Activated CD4-positive, alpha-beta T cell treated with anti-CD3 and anti-CD28 coated beads for 4 hours (primary cell): ENCODE measurements at places on chromosomes 2 and 18.

GRCh38 chr2:177295484-177295883, 31.0 kb upstream of the NFE2L2 start:
- no peak for DNase-seq

GRCh38 chr2:25620077-25620476, 53.3 kb downstream of the DTNB start:
- DNase-seq, result no peak

DNA sequence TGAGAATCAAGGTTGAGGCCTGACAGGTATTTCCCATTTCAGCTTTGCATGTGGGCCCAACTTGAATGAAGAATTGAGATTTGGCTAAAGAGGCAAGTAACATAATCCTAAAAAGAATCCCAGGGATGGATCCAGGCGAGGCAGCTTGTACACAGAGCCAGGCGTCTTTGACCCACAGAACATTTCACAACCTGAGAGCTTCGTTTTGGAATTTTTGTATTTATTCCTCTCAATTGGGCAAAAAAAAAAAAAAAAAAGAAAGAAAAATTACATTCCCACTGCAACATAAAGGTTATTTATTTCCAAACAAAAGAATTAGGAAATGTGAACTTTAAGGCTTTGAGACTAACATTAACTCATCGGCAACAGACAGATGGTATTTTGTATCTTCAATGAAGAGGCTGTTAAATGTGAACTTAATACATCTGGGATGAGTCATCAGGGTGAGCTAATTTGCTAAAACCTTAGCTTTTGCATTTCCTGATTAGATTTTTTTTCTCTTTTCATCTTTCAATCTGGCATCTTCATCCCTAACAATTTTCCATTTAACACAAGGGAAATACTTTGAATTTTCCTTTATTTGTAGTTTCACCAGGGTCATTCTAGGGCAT, 478.5 kb upstream of the TNP1 start:
- no peak for DNase-seq

DNA sequence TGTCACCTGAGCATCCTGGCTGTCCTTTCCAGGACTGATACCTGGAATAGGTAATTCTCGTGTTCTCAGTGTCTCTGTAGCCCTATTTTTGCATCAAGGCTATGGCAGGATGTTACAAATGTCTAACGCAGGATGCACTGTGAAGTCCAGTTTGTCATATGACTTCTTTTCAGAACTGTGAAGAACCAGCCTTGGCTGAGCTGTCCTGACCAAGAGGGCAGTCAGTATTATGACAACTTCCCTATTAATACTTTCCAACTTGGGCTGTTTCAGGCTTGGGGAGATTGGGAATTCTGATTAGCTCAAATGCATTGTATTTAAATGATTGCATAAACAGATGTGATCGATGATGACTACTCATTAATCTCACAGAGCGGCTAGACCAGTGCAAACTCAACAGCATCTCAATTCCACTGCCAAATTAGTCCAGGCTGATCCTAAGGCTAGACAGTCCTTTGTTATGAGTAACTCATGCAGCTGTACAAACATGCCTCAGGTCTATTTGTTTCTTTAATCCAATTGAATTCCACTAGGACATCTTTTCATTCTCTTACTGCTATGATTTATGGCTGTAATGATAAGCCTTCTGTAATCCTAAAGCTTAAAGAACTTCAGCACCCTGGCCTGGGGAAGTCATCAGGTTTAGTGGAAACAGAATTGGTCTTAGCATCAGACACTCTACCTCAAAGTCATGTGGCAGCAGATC, 331.6 kb downstream of the KCNS3 start:
- no peak for DNase-seq

- no peak for DNase-seq
Measured at GRCh38 chr2:216429428-216429827, 17.1 kb downstream of the SMARCAL1 start.

- DNase-seq, result no peak
Measured at GRCh38 chr2:219497495-219498279, 1.0 kb upstream of the GMPPA start.
